Adipocyte (in vitro differentiated cells): ENCODE measurements at places on chromosomes 4 and X.

DNA sequence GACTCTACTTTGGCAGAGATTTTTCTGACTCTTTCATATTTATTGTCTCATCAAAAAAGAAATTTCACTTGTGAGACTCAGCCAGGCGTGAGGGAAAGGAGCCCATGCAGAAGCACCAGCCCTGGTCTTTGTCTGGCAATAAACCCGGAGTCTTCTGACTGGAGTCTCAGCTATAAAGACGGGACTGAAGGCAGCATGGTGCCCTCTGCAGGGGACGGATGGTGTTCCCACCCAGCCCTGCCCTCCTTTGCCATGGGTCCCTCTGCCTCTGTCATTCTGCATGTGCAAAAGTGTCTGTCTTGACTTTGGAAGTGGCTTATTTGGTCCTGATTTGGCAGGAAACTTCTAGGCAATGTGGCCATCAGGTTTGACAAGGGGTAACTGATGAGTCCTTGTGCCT, 14.2 kb downstream of the ZNF185 start:
- DNase-seq: no peak

- no peak for DNase-seq
These were observed 134.5 kb upstream of the KLF3 start for GRCh38 chr4:38529189-38530115.

DNA sequence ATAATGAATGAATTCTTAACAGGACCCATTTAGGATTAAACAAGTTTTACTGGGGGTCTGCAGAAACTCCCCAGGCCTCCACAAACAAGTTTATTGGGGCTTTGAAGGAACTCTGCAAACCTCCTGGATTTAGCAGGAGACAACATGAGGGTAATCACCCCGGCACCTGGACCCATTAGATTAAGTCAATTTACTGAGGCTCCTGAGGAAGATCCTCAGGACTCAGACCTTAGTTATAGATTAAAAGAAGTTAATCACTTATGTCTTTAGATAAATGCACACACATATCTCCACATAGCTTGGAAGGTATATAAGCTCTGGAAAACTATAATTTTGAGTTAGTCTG, 29.4 kb downstream of the XG start:
- no peak for DNase-seq

DNA sequence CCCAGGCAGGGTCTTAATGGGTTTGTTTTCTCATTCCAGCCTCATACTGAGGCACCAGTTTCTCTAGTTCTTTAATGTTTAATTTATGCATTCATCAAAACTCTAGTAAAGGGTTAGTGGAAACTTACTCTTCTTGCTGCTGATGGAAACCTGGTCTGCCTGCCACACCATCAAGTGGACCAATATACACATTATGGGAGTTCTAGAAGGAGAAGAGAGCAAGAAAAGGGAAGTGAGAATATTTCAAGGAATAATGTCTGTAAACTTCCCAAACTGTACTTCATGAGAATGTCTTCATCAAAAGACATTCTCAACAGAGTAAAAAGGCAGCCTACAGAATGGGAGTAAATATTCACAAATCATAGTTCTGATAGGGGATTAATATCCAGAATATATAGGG, 20.9 kb upstream of the DHX15 start:
- no peak for DNase-seq

DNA sequence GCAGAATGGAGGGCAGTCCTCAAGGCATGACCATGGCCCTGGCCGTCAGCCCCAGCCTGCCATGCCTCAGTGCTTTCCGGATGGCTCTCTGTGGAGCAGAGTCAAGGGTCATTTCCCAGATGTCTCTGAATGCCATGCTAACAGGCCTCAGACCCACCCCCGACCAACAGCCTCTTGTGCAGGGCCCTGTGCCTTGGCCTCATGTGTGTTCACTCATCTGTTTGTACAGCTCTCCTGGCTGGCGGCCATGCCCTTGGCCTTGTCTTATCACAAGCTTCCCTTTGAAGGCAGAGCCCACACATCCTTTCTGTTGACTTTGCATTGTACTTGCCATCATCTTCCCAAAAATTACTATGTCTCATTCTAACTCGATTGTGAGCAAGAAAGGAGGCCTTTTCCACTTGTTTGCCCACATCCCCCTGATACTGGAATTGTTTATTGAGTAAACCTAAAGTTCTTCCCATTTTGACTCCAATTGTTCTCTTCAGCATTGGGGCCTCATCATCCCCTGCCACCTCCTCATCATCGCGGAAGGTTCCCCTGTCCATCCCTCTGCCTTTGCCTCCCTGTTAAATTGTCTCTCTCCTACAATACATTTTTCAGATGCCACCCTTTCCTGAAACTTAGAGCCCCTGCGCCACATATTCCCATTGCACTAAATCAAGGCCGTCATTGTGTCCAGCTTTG, 6.3 kb downstream of the CA5B start:
- DNase-seq: no peak

DNA sequence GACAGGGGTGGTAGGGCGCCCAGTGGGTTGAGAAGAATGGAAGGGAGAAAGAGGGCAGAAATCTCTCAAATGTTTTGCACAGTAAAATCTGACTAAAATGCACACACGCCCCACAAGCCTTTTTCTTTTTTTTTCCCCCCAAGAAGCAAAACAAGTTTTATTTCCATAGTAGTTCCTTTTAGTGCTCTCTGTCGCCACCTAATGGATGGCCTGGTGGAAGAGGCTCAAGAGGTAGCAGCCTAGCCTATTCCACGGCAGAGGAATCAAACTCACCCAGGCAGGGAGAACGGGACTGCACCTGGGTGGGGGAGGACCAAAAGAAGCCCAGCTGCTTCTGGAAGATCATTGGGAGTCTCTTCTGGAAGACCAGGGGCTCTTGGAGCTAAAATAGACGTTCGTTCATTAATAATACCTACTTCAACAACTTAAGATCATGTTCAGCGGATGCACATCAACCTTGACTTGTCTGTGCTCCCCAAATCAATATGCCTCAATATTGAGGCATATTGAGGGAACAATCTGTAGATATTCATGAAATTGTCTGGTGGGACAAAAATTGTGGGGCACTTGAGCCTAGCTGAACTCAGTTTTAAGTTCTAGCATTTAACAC, 31.6 kb upstream of the IRAK1 start:
- DNase-seq: peak; percentile 86

- peak; percentile 84 for DNase-seq
These were observed 71.7 kb upstream of the HGFAC start for GRCh38 chr4:3369781-3370674.

- DNase-seq: no peak
These were observed 19.6 kb downstream of the ZNF330 start for GRCh38 chr4:141240259-141240658.

DNA sequence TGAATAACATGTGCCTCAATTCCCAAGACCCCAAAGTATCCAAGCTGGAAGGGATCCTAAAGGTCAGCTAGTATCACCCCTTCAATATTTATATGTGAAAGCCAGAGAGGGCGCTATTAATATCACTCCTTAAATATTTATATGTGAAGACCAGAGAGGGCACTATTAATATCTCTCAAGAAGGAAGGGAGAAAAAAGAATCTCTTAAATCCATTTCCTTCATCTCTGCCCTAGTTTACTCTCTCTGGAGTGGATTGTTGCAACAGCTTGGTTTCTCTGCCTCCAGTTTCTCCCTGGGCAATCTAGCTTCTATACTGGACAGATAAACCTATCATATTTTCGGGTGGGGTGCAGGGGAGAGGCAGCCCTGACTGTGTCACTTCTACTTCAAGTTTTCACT, 31.6 kb upstream of the MSN start:
- peak; percentile 9 for DNase-seq

- DNase-seq: no peak
These were observed 20.9 kb downstream of the FAM9C start for GRCh38 chrX:13023567-13023966.

DNA sequence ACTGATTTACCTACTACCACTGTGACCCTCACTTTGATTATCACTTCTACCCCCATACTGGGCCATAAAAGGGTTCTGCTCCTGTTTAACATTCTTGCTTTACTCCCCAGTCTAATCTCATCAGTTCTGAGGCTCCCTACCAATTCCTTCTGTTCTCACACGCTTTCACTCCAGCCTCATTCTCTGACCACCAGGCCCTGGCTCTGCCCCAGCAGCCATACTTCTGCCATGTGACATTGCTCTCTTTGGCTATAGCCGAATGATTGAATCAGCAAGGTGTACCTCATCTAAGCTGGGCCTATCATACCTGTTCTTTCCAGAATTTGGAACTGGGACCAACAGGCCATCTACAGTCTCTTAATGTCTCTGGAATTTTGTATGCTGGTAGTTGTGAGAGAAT, 14.4 kb upstream of the ELF2 start:
- DNase-seq: no peak

DNA sequence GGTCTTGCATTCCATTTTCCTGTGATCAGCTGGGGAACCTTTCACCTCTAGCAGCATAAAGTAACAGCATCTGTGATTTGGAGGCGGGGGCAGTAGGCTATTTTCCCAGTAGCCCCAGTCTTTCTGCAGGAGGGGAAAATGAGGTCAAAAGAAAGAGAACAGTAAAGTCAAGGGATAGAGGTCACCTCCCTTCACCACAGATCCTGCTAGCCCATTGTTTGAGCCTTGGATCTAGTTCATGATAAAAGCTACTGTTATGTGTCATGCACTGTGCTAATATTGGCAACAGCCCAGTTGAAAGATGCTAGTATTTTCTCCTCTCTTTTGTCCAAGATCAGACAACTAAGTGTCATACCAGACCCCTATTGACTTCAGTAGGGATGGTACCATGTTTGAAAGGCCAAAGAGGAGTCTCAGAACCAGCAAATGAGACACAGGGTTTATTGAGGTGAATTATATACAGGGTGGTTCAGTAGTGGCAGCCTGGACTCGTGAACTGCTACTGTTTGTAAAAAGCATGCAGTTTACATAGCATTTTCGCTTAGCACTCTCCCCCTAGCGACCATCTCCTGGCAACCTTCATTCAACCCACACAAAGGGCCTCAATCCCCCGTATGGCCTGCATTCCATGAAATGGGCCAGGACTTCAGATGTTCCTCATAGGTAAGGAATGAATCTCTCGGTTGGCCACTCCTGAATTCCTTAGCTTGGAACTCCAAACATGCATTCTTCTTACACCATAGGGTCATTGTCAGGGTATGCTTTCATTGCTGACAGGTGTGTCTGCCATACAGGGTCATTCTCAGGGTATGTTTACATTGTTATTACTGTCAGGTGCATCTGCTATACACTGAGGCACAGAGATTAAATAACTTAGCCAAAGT, 170.0 kb upstream of the FRMPD4 start:
- DNase-seq: no peak
